Motor neuron (in vitro differentiated cells): ENCODE measurements at places on chromosomes 5 and 9. TPM values are rescaled to one million over a fixed set of nuclear protein-coding genes. Genes with fewer than 3 reads are reported as not detected.

VLDLR gene
- total RNA-seq = 18.9 and 19.4 TPM in 2 replicates

ITGA1 gene
- 0.32 and 0.73 TPM in 2 replicates for total RNA-seq

RNF208 gene
- total RNA-seq = 2.5 and 3.5 TPM in 2 replicates

MTMR12 gene
- 13.3 and 15.2 TPM in 2 replicates for total RNA-seq

GNA14 gene
- 0.68 TPM in 1 of 2 replicates, not detected in the other for total RNA-seq

GPX8 gene
- 10.2 and 10.5 TPM in 2 replicates for total RNA-seq

CCDC69 gene
- total RNA-seq = 1.2 and 2.9 TPM in 2 replicates

MRPL36 gene
- 102 and 113 TPM in 2 replicates for total RNA-seq

PCDHGC4 gene
- 6.0 and 6.1 TPM in 2 replicates for total RNA-seq

PRRT1B gene
- not detected in 2 replicates for total RNA-seq
